ENCODE measurements at places on chromosomes 1 and 21.

GRCh38 chr1:216643176-216643575, 80.1 kb downstream of the ESRRG start:
- no peak for DNase-seq

DNA sequence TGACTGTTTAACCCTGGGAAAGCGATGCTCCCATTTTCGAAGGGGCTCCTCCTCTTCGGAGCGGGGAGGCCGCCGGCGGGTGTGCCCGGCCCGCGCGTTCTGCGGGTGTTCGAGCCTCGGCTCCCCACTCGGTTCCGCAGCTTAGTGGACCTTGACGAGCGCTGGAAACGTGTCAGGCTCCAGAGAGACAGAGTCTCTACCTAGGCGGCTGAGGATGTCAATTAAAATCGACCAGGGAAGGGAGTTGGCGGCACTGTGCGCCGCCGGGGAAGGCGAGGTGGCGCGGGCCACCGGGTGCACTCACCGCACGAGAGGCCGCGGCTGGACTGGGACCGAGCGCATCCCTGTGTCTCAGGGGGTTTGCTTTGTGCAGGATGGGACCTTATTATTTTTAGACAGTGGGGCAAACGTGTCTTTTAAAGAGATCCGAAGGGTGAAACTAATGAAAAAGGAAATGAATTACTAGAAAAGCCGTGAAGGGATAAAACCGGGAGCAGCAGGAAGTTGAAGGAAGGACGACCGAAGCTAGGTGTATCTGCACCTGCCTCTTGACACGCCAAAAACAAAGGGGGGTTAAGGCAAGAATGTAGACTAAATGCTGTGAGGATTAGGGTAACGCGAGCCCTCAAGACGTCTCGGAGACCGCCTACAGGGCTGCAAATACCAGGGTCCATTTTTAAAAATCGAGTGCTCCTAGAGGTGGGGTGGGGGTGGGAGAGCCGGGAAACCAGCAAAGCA, 5.6 kb downstream of the LHX4 start:
- no peak for DNase-seq

DNA sequence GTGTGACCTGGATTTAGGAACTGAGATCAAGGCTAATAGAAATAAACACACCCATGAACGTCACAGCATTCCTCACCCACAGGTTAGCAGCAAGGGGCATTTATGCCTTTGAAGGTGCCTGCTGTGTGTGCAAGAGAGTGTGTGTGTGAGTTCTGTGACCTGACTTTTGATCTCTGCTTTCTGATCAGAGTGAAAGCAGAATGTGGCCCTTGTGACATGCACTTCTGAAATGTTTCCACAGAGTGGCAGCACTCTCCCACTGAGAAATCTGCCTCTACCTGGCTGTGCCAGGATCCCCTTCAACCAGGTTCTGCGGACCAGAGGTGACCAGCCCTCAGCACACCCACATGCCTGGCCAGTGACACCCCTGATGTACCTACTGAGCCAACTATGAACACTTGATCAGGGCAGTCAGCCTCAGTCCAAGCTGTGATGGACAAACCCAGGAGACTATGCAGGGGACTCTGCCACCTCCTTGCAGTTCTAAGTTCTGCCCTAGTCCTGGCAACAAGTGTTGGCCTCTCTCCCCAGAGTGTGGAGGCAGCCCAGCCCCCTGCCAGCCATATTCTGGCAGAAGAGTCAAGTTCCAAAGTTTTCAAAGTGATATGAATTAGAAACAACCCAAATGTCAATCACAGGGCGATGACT, 41.0 kb downstream of the RXRG start:
- DNase-seq: no peak

DNA sequence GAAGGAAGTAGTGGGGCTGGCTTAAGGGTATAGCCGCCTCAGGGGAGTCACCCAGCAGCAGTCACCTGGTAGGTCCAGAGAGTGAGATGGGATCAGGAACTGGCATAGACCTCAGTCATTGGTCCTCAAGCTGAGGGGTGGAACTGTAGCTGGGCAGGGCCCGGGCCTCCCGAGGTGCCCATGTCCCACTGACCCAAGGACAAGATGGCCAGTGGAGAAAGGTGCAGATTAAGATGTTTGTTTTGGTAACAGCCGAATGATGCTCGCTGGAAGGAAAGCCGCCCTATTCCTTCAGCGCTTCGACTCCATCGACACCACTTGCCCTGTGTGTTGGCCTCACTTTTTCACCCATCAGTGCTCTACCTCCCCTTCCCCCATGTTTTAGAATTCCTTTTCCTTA, 16.4 kb downstream of the COL9A2 start:
- DNase-seq: no peak

GRCh38 chr21:31545036-31545435, 114.5 kb upstream of the SOD1 start:
- no peak for DNase-seq

- DNase-seq: no peak
These were observed 33.9 kb downstream of the ZBTB8B start for GRCh38 chr1:32498751-32499150.

GRCh38 chr1:32394890-32395432, 720 bp upstream of the BSDC1 start:
- no peak for DNase-seq

DNA sequence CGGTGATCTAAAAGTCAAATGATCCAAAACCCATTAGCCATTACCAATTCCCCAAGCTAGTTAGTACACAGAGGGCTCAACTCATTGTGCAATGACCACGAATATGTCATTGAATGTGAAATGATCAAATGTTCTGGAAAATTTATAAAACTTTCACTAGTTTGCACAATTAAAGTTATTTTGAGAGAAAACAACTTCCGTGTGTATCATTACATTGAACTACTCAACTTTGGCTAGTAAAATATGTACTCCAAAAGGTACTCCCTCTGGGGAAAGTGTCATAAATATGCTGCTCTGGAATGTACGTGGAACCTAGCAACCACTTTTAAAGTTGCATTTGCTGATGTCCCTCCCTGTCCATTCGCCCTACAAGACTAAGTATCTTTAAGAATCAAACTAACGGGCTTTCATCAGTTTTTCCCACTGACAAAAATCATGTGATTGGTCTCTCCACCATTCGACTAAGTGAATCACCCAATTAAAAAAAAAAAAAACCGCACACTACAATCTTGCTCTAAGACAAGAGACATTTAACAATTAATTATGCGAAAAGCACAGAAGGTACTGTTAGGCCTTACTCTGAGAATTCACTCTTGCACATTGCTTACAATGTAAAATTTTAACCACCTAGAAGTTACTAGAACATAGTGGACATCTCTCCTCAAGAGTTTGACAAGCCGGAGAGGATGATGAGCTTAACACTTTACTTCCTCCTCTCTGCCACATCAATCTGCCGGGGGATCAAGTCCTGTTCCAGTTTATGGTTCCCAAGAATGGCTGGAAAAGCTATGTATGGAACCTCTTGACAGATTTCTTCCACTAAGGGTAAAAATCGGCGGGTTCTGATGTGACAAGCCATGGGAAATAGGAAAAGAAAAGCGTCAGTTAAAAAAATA, 1.2 kb downstream of the ACBD3 start:
- peak; percentile 50 for DNase-seq

GRCh38 chr1:59520194-59520593, 223.3 kb downstream of the FGGY start:
- peak; percentile 63 for DNase-seq

GRCh38 chr1:94050254-94050653, 70.7 kb downstream of the ABCA4 start:
- DNase-seq: peak; percentile 51

DNA sequence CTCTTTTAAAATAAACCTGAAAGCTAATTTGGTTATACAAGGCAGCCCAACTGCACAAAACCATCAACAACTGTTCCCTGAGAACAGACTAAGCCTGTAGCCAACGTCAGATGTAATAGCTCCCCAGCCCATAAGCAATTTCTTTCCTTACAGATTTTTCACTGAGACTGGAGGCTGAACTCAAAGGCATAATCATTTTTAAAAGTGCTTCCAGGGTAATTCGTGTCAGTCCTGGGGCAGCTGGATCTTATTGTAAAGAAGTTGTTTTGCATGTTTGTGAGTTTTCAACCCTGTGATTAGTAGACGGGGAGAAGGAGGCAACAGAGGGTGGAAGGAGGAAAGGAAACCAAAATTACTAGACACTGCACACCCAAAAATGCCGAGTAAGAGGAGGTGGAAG, 3.2 kb downstream of the DPT start:
- no peak for DNase-seq

- peak; percentile 25 for DNase-seq
These were observed 2.8 kb downstream of the IFI16 start for GRCh38 chr1:159012495-159012894.

Measured in fibroblast of the aortic adventitia (primary cell).